Breast epithelium (tissue), 4 donors: ENCODE measurements at places on chromosomes 16 and 17. TPM values are rescaled to one million over a fixed set of nuclear protein-coding genes. Genes with fewer than 3 reads are reported as not detected.

DNA sequence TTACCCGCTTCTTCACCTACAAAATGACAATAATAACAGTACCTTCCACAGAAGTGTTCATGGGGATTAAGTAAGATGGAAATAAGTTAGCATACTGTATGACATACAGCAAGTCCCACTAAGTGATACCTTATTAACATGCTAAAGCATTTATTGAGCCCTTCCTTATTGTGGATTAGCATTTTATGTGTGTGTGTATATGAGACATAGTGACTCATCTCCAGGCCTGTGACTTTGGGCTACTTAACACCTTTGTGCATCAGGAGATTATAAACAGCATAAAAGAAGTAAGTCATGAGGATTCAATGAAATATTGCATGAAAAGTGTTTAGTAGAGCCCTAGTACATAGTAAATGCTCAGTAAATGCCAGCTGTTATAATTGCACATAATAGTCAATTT, 52.9 kb downstream of the CA10 start:
- DNase-seq = no peak

- no peak for DNase-seq
These were observed 1.9 kb downstream of the STX1B start for GRCh38 chr16:31008551-31008950.

DNA sequence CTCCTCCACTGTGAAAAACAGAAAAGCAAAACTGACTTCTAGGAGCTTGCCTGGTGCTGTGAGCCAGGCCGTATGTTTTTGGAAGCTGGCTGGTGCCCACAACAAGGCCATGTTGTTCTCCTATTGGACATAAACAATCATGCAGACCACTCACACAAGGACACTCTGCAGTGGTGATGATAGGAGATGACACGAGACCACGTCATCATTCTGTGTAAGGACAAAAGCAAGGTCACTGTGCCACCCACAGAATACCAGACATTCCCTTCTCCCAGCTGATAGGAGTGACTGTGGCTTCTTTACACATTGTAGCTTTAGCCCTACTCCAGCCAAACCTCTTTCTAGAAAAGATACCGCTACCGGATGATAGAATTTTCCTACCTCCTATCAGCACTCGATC, 47.7 kb upstream of the LCMT1 start:
- DNase-seq = no peak

- DNase-seq = no peak
These were observed 339.0 kb downstream of the TMEM114 start for GRCh38 chr16:8251298-8251697.

- DNase-seq = no peak
These were observed 18.4 kb downstream of the HS3ST6 start for GRCh38 chr16:1899641-1900451.

DNA sequence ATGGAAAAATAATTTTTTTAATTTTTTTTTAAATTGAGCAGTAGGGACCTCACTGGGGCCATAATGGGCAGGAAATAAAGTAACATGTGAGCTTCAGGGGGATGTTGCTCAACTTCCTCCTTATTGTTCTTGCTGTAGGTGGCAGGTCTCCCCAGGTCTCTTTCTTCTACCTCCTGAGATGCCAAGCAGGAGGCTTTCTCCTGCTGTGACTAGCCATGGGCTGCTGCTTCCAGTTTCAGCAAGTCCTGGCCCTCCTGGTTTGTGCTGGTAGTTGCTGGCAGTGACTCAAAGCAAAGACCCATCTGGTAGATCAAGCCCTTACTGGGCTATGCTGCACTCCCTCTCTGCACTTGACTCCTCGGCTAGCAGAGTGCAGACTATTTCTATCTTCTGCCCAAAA, 2.3 kb downstream of the DPEP2NB start:
- no peak for DNase-seq

PHB1 gene
- 100 TPM for total RNA-seq
